ENCODE measurements at places on chromosomes 12 and 14.
A peak's percentile ranks its signal among the peaks of the same experiment; 100 is the strongest.

GRCh38 chr14:75979071-75979571 is 2.7 kb downstream of the TGFB3 start:
- no peak for DNase-seq

DNA sequence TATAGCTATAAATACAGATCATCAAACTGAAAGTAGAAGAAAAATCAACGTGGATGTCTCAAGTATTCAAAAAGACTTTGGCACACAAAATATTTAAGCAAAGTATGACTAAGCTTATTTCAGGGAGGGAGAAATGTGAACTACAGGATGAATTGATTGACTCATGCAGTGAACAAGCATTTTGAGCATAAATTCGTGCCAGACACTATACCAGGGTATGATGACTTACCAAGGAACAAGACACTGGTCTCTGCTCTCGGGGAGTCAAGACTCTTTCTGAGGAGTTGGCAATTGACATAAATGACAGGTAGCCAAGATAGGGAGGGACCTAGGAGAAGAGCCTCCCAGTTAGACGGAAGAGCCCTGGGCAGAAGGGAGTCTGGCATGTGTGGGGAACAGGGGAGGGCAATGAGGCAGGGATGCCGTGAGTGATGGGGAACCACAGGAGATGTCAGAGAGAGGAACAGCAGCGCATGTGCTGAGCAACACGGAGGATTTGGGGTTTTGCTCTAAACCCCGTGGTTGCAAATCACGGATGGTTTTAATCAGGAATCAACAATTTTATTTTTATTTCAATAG is 115.2 kb downstream of the TMEM132D start:
- DNase-seq: no peak

DNA sequence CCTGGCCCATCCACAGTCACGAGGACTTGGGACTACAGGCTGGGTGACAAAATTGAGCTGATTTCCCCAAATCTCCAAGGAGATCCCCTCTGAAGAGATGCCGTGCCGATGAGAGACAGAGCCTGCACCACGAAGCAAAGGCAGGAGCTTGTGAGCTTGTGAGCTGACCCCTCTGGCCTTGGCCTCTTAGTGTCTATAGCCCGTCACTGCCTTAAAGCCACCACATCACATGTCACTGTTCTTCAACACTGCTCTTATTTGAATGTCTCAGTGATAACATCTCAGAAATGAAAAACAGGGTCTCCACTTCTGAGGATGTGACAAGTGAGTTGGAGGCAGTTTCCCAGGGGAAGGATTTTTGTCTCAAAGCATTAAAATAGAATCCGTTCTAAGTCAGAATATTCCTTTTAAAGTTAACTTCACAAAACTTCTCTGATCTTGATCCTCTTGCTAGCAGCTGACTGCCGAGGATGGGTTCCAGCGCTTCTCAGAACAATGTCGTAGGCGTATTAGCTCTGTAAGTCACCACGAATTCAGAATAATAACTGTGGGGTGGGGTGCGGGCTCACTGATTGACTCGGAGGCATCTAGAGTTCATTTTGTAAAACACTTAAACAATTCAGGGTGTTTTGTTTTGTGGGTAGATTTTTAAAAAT is 37.5 kb downstream of the CHST11 start:
- DNase-seq: peak; percentile 39

DNA sequence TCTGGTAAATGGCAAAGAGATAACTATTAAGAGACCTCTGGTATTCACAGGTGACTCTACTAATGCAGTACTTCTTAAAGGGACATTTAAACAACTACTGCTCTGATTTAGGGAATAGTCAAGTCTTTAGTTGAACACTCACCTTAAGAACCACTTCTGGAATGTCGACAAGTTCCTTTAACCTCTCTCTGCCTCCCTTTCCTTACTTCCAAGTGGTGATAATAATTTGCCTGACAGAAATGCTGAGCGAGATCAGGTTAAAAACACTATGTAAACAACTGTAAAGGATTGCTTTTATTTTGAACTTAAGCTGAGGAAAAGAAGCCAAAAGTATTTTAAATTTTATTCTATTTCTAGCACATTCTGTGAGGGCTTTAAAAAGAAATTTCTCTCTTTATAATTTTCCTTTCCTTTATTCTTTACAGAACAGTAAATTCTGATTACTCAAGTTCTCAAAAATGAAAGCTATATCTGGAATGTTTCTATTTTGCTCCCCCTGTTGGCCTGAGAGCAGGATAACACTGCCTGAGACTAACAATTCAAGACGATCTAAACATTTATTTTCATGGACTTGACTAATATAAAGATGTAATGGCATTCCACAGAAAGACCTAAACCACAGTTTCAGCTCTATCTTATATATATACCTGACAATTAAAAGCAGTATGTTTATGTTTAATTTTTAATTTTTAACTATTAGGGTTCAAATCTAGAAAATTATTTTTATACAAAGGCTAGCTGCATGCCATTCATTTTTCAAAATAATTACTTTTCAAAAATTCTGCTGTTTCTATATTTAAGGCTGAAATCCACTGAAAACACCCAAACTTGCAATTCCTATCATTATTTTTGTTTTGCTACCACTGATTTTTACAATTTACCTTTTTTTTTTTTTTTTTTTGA is 29.2 kb downstream of the ZCCHC8 start:
- DNase-seq: no peak

- no peak for DNase-seq
Observed at GRCh38 chr12:13230500-13230899, 34.0 kb downstream of the EMP1 start.

DNA sequence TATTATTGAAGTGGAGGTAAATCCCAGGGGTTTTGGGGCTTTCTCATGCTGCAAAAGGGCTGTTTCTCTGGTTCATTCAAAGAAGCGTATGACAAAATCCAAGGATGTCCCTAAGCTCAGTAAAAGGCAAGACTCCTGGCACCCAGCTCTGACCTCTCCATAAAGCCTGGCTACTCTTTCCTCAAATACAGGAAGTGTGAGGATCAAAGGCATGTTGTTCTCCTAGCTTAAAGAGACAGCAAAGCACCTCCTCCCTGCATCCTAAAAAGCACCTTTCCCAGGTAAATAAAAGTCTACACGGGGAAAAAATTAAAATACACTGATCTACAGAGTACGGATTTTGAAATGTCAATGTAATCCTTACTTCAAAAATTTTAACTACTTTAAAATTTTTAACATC is 118.6 kb downstream of the LMNTD1 start:
- no peak for DNase-seq

GRCh38 chr12:6777386-6777785 is 5.1 kb downstream of the LAG3 start:
- no peak for DNase-seq

GRCh38 chr14:89576960-89577359 is 159.9 kb upstream of the FOXN3 start:
- no peak for DNase-seq

GRCh38 chr14:61535032-61535431 is 160.3 kb upstream of the HIF1A start:
- DNase-seq: no peak

- no peak for DNase-seq
Observed at GRCh38 chr12:128978067-128978466, 124.8 kb downstream of the GLT1D1 start.
